Kidney tubule cell (primary cell): ENCODE measurements at places on chromosomes 1 and 21.

DNA sequence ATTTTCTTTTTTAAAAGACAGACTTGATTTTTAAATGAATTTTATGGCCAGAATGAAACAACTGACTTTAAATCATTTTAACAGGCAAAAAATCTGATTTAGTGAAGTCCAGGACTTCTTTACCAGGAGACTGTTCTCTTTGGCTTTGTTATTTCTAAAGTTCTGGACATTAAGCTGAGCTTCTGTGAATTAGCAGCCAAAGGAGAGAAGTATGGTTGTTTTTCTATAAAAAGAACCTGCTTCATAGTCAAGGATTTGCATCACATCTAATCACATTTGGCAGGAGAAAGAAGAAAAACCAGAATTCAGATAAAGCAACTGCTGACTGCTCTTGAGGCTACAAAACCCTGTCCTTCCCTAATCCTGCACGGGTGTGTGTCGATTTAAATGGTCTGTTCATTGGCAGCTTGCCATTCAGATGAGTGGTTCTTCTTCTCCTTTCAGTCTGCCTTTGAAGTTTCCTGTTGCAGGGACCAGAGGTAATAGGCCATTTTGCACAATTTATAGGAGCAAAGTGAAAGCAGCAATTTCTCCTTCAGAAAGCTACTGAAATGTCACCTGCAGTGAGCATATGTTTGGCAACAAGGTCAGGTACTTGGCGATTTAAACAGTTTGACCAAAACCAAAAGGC lies 215.4 kb downstream of the OLFM3 start:
- peak; percentile 12 for DNase-seq

DNA sequence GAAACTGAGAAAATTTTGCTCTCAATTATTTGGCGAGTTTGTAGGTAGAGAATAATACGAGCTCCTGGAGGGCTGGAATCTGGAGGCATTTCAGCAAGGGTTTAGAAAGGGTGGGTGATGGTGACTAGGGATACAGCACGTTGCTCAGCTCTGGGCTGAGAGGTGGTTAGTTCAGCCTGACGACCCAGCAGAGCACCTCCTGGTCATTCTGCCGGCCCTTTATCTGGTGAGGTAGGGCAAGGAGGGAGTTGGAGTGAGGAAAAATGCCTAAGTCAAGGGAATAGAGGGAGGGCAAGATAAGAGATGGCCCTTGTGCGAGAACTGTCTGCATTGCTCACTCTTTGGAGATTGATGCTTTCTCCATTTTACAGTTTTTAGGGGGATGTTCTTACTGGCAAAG lies 19.1 kb downstream of the GALNT2 start:
- no peak for DNase-seq

DNA sequence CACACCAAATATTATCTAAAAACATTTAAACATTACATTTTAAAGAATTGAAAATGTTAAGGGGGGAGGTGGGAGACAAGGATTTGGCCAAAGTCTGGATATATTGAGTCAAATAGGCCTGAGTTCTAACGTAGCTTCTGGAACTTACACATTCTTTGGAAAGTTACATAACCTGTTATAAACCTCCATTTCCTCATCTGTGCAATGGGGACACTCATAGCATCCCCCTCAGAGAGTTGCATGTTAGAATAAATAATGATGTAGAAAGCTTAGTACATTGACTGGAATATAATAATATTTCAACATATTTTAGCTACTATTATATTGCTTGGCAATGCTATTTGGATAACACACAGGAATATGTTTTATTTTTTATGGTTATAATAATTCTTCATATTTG lies 117.7 kb downstream of the ATG4C start:
- no peak for DNase-seq

- DNase-seq = peak; percentile 79
Observed at GRCh38 chr1:111738436-111739193, 580 bp downstream of the INKA2 start.

DNA sequence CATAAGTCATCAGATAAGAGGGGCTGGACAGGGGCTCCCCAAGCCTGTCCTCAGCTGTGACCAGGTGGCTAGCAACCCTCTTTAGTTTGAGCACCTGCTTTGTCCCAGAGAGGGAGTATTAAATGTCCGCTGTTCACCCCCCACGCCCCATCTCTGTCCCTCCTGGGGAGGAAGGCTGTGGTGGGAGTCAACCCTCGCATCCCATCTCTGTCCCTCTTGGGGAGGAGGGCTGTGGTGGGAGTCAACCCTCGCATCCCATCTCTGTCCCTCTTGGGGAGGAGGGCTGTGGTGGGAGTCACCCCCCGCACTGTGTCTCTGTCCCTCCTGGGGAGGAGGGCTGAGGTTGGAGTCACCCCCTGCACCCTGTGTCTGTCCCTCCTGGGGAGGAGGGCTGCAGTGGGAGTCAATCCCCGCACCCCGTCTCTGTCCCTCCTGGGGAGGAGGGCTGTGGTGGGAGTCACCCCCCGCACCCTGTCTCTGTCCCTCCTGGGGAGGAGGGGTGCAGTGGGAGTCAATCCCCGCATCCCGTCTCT lies 72.6 kb upstream of the ABCG1 start:
- no peak for DNase-seq

DNA sequence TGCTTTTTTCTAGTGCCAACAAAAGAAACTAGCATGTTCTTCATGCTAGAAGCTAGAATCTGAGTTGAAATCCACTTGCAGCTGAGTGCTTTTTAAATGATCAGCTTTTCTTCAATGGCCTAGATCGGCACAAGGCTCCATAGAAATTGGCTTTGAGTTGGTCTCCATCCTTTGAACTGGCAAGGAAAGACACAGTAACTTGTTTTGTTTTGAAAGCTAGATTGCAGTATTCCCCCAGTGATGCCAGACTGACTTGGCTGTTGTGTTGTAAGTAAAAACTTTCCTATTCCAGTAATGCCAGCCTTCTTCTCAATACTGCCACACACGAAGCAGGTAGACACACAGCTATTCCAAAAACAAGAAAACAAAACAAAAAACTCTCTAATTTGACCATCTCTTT lies 139.1 kb downstream of the FMN2 start:
- no peak for DNase-seq

DNA sequence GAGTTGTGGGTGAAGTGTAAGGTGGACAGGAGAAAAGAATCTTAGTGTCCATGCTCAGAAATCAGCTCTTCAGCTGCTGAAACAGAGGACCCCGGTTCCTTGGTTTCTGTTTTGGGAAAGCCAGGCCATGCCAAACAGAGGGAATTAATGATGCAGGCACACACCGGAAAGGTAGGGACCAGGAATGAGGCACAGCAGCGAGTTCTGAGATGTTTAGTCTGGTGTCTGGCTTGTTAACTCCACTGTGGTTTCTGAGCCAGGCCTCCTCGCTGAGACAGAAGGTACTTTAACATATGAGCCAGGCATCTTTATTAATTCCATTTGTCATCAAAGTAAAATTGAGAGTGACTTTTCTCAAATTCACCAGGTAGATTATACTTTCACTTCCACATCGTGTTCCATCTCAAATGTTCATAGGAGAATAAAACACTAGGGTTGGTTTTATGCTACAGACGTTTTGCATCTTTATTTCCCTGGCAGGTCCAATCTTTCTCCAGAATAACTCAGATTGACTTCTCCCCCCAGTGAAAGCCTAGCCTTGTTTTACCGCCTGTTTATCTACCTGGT lies 23.5 kb downstream of the LRRC8D start:
- DNase-seq = no peak

DNA sequence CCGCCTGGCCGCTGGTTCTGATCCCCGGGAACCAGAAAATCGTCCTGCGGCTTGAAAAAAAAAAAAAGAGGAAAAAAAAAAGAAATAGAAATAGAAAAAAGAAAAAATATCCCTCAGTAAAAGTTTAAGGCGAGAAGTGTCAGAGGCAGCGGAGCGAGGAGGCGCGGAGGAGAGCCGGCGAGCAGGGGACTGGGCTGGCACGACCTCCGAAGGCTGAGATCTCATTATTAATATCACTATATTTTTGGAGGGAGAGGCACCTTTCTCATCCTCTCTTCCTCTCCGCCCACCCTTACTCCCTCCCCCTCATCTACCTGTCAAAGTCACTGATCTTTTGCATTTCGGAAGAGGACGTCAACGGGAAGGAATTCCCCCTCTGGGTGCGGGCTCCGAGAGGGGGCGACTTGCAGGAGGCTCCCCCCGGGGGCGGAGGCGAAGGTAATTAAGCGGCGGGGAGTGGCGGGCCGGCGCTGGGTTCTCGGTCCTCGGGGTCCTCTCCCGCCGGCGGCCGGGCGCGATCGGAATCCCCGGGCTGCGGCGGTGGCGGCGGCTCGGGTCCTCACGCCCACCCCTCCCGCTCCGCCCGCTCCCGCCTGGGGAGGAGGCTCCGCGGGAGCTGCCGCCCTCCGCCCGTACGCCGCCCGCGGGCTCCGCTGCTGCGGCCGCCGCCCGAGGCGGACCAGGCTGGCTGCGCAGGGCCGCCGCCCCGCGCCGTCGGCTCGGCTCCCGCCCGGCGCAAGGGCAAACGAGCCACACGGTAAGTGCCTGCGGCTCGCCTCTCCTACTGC lies at the start of gene NTNG1:
TSS of gene NTNG1 (plus strand) at position 337 of the 788 bp plus-strand sequence.
- DNase-seq = peak; percentile 82

- DNase-seq = peak; percentile 77
Observed at GRCh38 chr1:107572674-107573211, 392.2 kb downstream of the VAV3 start.

DNA sequence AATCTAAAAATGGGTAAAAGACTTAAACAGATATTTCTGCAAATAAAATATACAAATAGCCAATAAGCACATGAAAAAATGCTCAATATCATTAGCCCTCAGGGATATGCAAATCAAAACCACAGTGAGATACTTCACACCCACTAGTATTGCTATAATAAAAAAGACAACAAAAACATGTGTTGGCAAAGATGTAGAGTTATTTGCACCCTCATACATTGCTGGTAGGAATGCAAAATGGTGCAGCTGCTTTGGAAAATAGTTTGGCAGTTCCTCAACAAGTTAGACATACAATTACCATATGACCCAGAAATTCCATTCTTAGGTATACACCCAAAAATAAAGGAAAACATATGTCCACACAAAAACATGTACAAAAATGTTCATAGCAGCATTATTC lies 30.2 kb downstream of the ZZZ3 start:
- no peak for DNase-seq

- no peak for DNase-seq
Observed at GRCh38 chr21:45853703-45854342, 127.7 kb upstream of the COL6A1 start.

DNA sequence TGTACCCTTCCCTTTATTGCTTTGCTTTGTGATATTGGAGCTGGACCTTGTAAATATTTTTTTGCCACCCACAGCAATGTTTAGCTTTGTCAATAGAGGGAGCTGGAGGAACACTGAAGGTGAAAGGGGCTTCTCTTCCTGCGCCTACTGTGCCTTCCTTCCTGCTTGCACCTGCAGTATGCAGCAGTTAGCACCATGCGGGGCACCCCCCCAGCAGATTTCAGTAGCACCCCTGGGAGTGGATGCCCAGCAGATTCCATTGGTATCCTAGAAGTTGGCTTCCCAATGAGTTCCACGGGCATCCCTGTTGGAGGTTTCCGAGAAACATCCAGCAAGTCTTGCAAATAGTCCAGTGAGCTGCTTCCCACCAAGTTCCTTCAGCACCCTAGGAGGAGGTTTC lies 25.6 kb downstream of the S100A10 start:
- peak; percentile 69 for DNase-seq

GRCh38 chr1:1876335-1876930 lies 14.5 kb downstream of the GNB1 start:
- peak; percentile 55 for DNase-seq

- DNase-seq = no peak
Observed at GRCh38 chr1:71823708-71824305, 458.5 kb downstream of the NEGR1 start.

GRCh38 chr1:59976194-59977074 lies 49.9 kb upstream of the CYP2J2 start:
- peak; percentile 60 for DNase-seq

GRCh38 chr1:156082309-156083091 lies at the start of gene MEX3A:
Gene MEX3A (minus strand): TSS chr1:156082465. CDS start chr1:156081998, 467 bp downstream.
- peak; percentile 72 for DNase-seq

DNA sequence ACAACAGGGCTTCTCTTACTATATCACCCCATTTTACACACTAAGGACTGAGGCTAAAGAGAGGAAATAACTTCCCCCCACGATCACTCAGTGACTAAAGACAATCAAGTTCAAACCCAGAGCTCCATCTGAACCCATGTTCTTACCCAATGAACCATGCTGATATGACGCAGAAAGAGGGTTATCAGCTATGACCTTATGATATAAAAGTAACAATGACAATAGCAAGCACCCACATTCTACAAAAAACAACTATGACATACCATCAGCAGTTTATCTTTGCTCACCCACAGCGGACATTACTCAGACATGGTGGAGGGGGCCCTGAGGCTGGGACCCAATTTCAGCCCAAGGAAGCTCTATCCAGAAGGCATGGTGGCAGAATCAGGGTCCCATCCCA lies 75.7 kb downstream of the PTPN14 start:
- no peak for DNase-seq

DNA sequence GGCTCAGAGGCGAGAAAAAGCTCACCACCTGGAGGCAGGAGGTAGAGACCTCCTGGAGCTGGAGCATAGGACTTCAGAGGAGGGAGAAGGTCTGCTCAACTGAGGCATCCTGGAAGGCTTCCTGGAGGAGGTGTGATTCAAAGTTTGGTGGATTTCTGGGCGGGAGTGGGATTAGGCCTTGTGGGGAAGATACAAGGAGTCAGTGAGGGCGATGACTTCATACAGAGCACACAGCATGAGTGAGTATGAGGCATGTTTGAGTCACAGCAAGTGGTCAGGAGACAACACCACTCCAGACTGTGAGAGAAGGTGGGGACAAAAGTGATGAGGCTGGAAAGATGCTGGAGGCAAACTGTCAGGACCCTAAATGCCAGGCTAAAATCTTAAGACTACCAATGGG lies 77.6 kb downstream of the MATN1 start:
- DNase-seq = peak; percentile 86

DNA sequence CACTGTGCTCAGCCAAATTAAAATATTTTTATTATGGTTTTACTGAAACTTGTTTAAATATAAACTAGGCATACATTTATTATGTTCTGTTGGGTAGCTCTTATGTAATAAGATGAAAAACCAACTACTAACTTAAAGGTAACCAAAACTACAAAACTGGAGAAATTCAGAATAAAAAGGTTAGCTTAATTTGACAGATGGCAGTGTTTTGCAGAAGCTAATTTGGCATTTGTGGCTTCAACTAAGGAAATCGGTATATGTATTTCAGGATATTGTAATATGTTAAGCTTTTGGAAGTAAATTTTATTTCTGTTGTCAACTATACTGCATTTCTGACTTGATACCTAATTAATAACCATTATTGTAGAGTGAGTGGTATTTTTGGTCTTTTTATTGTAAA lies 18.8 kb downstream of the USP25 start:
- no peak for DNase-seq
